Aorta (tissue), 5 donors: ENCODE measurements at places on chromosomes 2 and 18.

DNA sequence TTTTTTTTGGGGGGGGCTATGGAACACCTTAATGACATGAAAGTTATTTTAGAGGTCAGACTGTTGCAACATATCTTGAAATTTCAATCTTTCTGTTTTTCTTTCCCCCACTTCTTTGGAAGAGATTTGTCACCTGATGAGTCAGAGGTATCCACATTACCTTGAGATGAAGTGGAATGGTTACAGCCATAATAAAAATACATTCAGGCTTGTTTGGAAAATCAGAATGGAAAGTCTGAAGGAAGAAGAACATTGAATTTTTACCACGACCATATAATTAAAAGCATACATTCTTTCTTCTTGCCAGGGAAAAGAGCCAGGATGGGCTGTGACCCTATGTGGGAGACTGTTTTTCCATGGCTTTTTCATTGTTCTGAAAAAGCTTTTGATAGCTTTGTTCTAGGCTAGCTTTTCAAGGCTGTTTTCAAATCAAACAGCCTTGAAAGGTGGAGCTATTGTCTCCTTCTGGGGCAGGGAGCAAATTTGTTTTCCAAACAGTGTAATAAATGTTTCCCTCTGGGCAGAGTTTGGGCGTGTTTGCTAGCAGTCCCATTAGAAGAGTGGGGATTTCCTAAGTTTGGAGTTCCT lies 2.3 kb upstream of the GTF3C3 start:
- DNase-seq, result no peak

DNA sequence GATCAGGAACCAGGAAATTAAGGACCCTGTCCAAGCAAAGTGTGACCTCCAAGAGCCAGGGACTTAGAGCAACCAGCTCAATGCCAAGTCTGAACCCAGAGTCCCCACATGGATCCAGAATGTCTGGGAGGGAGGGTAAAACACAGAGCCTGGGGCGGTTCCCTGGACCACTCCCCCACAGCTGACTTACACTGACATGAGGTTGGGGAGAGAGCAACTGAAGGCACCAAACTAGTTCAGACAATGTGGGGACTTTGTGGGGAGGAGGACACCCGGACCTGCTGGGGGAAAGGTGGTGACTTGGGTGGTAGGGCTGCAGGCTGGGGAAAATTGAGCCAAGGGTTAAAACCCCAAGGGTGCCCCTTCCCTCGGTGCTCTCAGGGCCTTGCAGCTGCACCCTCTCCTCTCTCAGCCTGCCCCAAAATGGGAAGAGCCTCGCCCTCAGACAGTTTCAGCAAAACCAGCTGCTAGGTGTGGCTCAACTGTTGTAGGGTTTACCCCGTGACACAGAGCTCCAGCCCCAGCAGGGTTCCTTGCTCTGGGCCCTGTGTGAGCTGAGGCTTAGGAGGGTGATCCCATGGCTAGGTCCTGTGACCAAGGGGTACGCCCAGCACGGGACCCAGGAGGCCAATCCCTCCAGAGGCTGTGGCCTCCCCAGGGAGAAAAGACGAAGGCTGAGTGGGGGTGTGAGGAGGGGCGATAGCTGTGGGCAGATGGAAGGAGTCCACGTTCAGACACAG lies 28.6 kb downstream of the MARCO start:
- DNase-seq, result no peak

GRCh38 chr2:223619486-223620129 lies 17.4 kb upstream of the SCG2 start:
- no peak for DNase-seq

GRCh38 chr2:224041554-224041953 lies 2.5 kb upstream of the SERPINE2 start:
- DNase-seq, result no peak

GRCh38 chr2:201918616-201919307 lies 112.4 kb downstream of the CDK15 start:
- no peak for DNase-seq

GRCh38 chr2:84839851-84840250 lies 41.0 kb downstream of the TRABD2A start:
- no peak for DNase-seq

GRCh38 chr2:196284866-196285557 lies 113.6 kb upstream of the STK17B start:
- DNase-seq, result no peak

DNA sequence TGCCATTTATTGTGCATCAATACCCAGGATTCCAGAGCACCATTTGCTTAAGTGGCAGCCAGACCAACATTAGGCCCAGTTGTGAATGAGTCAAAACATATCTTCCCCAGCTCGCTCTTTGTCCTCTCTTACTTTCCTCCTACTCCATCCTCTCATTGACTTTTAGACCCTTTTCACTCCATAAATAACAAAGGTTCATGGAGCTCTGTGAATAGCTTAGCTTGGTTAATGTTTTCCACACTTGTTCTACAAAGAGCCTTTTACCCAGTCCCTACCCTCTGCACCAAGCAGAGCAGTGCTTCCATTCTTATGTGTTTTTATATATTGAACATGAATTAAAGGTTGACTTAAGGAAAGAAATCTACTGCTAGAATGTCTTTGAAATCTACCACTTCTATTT lies 625.8 kb upstream of the FANCL start:
- no peak for DNase-seq

DNA sequence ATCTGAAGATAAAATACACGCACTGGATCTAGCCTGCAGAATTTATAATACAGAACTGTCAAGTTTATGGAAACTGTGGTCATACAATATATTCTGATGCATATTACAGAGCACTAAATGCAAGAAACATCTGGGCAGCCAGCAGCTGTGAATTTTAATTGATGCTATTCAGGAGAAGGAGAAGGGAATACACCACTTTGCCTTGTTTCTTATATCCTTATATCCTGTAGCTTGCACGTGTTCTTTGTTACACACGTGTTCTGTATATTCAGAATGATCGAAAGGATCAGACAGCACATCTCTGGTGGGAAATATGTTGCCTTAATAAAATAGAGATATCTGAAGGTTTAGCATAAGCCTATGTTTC lies 335.8 kb downstream of the AGPS start:
- no peak for DNase-seq

DNA sequence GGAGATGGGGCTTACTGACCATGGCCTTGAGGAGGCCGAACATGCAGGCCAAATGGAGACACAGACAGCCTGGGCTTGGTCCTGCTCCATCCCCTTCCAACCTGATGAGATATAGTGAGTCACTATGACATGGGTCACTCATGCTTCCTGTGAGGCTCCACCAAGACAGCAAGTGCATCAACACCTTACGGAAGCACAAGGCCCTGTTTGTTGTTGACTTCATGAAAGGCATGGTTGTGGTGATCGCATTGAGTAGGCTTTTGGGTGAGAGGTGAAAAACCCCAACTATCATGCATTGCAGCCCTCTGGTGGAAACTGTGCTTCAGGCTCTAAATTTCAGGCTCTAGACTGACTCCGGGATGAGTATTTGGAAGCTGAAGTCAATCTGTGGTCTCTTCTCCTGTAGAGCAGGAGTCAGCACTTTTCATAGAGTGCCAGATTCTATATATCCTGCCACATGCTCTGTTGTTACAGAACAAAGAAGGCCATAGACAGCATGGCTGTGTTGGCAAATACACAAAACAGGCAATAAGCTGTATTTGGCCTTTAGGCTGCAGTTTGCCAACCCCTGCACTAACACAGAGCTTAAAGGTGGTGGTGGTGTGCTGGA lies 10.1 kb downstream of the IL37 start:
- no peak for DNase-seq

DNA sequence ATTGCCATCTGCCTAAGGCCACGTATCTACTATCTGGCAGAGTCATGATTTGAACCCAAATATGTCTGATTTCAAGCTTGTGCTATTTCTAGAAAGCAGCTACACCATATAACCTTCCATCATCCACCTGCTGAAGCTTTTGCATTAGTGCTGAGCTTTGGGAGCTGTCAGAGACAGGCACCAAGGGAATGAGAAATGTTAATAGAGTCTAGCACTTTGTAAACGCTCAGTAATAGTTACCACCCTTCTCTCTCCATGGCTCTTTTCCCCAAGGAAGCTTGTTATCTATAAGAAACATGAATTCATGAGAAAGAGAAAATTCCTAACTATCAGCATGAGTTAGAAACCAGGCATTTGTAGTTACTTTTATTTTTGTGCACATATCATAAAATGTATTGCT lies 151.5 kb downstream of the CPS1 start:
- no peak for DNase-seq

GRCh38 chr2:143939626-143940330 lies 580.1 kb downstream of the ZEB2 start:
- DNase-seq, result no peak

DNA sequence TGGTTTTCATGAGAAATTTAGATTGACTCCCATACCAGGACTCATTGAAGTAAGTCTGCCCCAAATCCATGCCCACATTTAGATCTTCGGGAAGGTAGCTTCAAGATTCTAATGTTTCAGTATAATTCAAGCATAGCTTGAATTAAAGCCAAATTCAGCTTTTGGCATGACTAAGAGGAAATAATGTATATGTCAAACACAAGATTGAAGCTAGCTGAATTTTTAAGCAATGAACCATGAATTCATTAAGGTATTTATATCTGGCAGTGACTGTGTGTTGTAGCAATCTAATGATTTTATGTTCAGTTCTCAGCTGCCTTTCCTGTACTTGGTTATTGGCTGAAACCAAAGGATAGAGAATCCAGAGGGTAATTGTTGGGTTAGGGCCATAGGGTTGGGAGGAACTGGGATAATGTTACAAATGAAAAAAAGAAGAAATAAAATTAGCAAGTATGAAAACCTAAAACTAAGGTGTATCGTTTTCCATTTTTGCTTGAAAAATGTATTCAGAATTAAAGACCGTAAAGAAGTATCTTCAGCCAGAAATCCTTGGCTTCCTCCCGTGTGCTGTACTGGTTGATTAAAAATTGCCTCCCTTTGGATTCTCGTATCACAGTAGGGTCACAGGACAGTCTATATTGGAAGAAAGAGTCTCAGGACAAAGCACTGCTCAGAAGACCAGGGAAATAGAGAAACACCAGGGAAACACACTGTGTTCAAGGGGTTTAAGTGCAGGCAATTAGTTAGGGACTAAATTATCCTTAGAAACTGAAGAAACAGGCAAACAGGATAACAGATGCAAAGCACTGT lies 119.0 kb upstream of the FN1 start:
- no peak for DNase-seq

GRCh38 chr2:40036241-40036640 lies 257.2 kb upstream of the THUMPD2 start:
- no peak for DNase-seq

- no peak for DNase-seq
Observed at GRCh38 chr18:26185267-26185666, 41.0 kb upstream of the TAF4B start.

GRCh38 chr18:57792631-57793301 lies 10.3 kb downstream of the ATP8B1 start:
- DNase-seq, result no peak

- no peak for DNase-seq
Observed at GRCh38 chr18:54233228-54233625, 8.8 kb upstream of the MBD2 start.

- DNase-seq, result no peak
Observed at GRCh38 chr2:236861196-236861875, 224.4 kb upstream of the COPS8 start.

- no peak for DNase-seq
Observed at GRCh38 chr2:61585383-61585782, 47.2 kb upstream of the XPO1 start.

GRCh38 chr2:199977984-199978415 lies 22.6 kb downstream of the MAIP1 start:
- DNase-seq, result no peak

DNA sequence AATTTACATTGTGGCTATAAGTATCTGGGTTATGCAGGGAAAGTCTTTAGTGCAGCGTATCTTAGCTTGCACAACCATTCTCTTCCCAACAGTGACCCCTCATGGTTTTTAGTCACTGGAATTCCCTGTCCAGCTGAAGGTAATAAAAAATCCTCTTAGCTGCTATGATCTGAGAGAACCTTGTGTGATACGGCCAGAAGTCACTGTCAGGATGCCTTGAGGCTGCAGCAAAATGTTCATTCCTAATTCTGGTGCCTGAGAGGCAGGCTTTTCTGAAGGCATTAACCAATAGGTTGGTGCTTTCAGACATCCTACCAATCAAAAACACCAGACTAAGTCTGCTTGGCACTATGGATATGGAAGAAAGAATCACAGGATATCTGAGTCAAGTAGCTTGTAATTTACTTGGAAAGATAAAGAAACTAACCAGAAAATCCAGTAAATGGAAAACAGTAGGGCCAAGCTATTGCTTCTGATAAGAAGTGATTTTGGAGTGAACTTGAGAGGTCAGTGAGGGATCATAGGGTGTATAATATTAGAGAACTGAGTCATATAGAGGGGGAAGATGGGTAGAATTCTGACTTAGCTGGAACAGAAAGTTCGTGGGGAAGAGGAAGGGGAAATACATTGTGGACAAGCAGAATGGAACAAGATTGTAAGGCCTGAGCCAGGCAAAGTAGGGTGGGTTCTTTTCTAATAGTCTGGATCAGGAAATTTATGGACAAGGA lies 89.0 kb upstream of the SLC14A2 start:
- DNase-seq, result no peak

- DNase-seq, result no peak
Observed at GRCh38 chr2:44109166-44109565, 59.5 kb upstream of the PPM1B start.

DNA sequence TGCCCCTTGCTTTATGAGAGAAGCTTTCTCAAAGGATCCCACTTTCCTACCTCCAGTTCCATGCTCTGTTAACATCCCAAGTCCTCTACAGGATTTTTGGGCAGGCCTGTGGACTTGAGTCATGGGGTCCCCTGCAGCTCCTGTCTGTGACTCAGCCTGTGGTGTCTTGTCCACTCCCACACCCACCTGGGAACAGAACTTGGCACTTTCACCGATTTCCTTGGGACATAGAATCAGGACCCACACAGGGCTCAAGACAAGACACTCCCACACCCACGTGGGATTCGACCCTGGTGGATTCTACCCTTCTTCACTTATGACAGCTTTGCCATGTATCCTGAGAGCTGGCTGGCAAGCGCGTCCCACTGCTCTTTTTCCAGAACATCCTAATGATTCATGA lies 30.7 kb upstream of the HDAC4 start:
- no peak for DNase-seq
